ENCODE measurements at places on chromosomes 16 and 17. TPM values are rescaled to one million over a fixed set of nuclear protein-coding genes. Genes with fewer than 3 reads are reported as not detected.

The BEAN1 gene
- not detected for total RNA-seq

The BAIAP2 gene
- total RNA-seq, result 3.3 TPM

The FBXL20 gene
- 18.3 TPM for total RNA-seq

The NPIPA2 gene
- total RNA-seq, result 4.7 TPM

The ADGRG3 gene
- total RNA-seq, result not detected

The MT1E gene
- 4.8 TPM for total RNA-seq

The EZH1 gene
- 33.9 TPM for total RNA-seq

The STH gene
- total RNA-seq, result not detected

The LLGL2 gene
- 17.1 TPM for total RNA-seq

The ABCA8 gene
- not detected for total RNA-seq

The XAF1 gene
- total RNA-seq, result 26.8 TPM

The C17orf78 gene
- not detected for total RNA-seq

The GRAP gene
- 9.6 TPM for total RNA-seq

The STAT3 gene
- 198 TPM for total RNA-seq

The KRT222 gene
- total RNA-seq, result not detected

The EXOC3L1 gene
- total RNA-seq, result not detected

The CCDC154 gene
- total RNA-seq, result 3.0 TPM

The SLFN13 gene
- total RNA-seq, result 48.7 TPM

The MCRIP1 gene
- 68.3 TPM for total RNA-seq

The PRSS53 gene
- 5.3 TPM for total RNA-seq

The EMP2 gene
- total RNA-seq, result not detected

The ARL5C gene
- total RNA-seq, result not detected

The CYBA gene
- total RNA-seq, result 262 TPM

The CFAP97D1 gene
- not detected for total RNA-seq

The KRTAP3-1 gene
- not detected for total RNA-seq

Measured in activated CD4-positive, alpha-beta memory T cell treated with anti-CD3 and anti-CD28 coated beads for 36 hours (primary cell).